Fibroblast of skin of left quadriceps (primary cell): ENCODE measurements at places on chromosomes 16 and 17.

GRCh38 chr17:18093616-18094408 lies 6.1 kb downstream of the DRG2 start:
- peak; percentile 23 for DNase-seq

GRCh38 chr17:35917519-35918213 lies 12.9 kb downstream of the RDM1 start:
- DNase-seq: no peak

GRCh38 chr16:17647879-17648872 lies 177.4 kb upstream of the XYLT1 start:
- DNase-seq: no peak

DNA sequence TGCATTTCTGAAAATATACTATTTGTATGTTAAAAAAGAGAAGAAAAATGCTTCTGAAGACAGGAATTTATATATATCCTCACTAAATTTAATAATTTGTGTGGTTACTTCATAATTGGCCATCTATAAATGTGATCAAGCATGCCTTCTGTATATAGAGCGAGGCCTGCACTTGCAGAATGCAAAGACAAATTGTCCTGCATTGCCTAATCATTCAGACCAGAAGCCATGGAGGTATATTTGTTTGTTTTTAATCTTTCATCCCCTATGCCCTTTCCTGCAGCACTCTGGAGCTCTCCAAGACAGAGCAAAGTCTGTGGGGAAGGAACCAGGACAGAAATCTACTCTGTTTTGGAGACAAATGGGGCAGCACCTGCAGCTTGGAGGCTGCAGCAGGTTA lies 23.8 kb upstream of the DDX52 start:
- DNase-seq: no peak
